Frontal cortex (tissue), 4 donors: ENCODE measurements at places on chromosomes 3 and 15.

DNA sequence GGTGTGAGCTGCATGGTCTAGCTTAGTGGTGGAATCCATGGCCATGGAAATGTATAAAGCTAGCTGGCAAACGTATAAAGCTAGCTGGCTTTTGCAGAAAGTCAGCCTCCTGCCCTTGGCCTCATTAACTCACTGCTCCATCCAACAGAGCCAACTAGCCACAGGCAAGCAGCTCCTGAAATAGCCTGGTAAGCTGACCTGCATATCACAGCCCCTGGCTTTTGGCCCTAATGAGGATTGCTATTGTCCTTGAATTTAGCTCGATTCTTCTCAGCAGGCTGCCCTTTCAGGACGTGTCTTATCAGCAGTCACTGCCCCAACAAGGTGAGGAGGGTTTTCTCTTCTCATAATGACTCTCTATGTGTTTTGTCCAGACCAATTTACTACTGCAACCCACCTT, 446.8 kb downstream of the WDR72 start:
- no peak for DNase-seq

- no peak for DNase-seq
Measured at GRCh38 chr3:111047042-111047441, 24.6 kb upstream of the NECTIN3 start.

GRCh38 chr3:15646851-15647511, 45.4 kb downstream of the BTD start:
- no peak for DNase-seq

DNA sequence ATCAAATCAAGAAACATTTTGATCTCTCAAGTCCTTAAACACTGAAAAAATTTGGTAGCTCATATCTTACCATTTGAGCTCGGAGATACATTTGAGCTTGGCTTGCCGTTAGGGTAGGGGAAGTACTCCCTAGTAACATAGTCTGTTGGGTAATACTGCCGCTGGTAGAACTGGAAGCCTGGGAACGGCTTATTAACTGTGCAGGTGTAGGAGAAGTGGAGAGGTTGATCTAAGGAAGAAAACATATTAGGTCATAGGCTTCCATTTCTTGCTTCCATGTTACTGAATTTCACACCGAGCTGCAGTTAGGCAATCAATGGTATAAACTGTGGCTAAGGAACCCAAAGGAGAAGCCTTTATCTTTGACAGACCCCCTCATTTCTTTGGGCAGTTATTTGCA, 32.5 kb downstream of the PHC3 start:
- DNase-seq: no peak

DNA sequence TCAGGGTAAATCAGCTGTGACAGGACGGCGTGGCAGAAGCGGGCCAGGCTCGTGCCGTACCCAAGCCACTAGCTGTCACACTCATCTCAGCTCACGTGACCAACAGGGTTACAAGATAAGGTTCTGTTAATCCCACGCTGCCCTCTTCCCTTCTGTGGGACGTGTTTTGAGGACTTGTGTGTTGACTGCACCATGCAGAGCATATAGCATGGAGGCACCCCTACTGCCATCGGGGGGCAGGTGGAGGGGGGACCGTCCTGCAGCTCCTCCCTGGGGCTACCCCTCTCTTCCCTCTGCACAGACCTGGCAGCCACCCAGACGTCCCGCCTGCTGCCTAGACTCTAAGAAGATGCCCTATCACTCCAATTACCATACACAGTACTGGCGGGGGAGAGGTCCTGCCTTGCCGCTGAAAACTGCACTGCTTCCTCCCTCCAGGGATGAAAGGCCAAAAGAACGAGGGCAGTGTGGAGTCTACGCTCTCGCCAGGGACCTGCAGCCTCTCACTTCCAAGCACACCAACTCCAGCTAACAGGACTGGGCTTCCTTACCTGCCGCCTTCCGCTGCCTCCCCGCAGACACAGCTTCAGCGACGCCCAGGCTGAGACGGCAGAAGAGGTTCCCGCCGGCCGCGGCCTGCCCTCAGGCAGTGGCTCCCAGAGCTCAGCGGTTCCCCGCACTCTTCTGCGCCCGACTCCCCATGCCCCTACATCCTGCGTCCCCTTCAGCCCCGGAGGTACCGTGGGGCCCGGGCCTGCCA, at the start of gene TNK2:
TNK2 (minus strand) TSS at position 618 of the 760 bp plus-strand sequence. CDS start 19,963 bp downstream, outside the sequence.
- DNase-seq: no peak

GRCh38 chr3:71241246-71241901, 342.2 kb downstream of the FOXP1 start:
- no peak for DNase-seq

- no peak for DNase-seq
Measured at GRCh38 chr3:69749461-69749860, 10.2 kb downstream of the MITF start.

DNA sequence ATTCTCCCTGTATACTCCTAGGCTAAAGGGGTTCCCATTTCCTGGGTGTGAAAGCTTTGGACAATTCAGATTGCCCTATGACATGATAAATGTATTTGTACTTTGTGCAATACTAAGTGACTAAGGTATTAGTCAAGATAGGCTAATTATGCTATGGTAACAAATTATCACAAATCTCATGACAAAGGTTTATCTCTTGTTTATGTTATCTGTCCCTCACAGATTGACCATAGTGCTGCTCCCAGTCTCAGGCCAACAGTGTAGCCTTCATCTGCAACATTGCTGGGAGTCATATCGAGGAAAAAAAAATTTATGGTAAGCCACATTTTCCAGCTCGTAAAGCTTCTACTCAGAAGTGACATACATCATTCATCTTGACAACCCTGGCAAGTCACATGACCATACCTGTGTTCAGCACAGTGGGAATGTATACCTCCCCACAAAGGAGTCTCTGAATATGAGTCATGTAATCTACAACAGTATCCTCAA, 346.2 kb downstream of the IGSF11 start:
- no peak for DNase-seq

- no peak for DNase-seq
Measured at GRCh38 chr3:46187876-46188275, 20.2 kb downstream of the CCR1 start.

- DNase-seq: no peak
Measured at GRCh38 chr3:191216510-191216909, 17.5 kb downstream of the OSTN start.

DNA sequence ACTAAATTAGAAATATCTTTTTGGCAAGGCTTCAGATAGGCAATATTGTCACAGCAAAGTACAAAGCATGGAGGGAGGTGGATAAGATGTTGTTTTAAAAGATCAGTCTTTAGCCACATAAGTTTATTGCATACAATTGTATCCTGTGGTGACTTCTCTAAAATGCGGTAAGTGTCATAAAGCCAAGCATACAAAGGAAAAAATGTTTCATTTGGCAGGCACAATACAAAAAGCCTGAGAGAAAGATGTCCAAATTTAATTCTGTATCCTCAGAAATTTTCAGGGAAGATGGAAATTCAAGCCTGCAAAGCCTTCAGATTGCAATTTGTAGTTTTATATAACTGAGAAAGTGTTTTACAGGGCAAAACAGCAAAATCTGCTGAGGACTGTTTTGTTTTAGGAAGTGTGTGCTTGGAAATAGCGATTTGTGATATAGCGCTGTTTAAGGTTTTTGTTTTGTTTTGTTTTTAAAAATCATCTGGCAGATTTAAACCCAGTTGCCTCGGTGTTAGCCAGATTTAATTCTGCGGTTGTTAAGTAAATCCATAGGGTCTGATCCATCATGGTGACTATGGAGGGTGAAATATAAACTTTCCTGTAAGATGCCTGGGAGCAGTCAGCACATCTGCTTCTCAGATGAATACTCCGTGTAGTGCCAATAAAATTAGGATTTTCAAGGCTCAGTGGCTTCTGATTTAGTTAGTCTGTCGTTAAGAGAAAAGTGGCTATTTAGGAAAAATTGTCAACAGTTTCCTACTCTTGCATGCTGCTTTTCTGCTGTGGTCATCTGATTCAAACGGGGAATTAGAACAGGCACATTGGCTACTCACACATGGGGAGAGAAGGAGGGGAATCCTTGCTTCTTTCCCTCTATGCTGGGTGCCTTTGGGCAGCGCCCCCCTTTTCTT, 8.0 kb downstream of the KAT2B start:
- no peak for DNase-seq

DNA sequence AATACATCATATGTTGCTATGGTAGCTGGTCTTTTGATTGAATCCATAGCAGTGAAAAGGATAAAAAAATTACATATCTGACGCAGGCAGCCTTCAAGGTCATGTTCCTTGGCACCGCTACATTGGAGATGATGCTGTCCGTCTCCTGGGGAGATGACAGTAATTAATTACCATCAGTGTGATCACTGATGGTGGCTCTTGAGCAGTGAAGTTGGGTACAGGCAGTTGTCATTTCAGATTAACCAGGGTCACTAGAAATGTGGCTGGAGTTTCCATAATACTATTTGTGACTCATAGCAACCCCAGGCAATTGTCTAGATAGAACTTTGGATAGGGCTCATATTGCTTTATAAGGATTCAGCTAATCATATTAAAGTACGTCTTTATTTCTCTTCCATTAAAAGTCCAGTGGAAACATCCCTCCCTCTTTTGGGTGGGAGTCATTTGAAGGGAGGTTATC, 136.3 kb downstream of the THSD4 start:
- no peak for DNase-seq
